T-helper 9 cell (primary cell): ENCODE measurements at places on chromosomes 13 and 19.

GRCh38 chr13:80139196-80139595, 201.7 kb downstream of the SPRY2 start:
- DNase-seq, result no peak

GRCh38 chr13:112693831-112694497, 4.1 kb downstream of the ATP11A start:
- DNase-seq, result no peak

GRCh38 chr19:38211151-38211591, 12.9 kb downstream of the DPF1 start:
- DNase-seq, result no peak

- DNase-seq, result no peak
These were observed 206.3 kb downstream of the FOXO1 start for GRCh38 chr13:40460116-40460515.

- no peak for DNase-seq
These were observed 56.8 kb downstream of the POLR1D start for GRCh38 chr13:27678306-27679040.

DNA sequence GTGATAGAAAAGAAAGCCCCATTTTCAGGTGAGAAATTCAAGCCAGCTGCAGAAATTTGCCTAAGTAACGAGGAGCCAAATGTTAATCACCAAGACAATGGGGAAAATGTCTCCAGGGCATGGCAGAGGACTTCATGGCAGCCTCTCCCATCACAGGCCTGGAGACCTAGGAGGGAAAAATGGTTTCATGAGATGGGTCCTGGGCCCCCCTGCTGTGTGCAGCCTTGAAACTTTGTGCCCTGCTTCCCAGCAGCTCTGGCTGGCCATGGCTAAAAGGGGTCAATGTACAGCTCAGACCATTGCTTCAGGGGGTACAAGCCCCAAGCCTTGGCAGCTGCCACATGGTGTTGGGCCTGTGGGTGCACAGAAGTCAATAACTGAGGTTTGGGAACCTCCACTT, 9.9 kb downstream of the N4BP2L1 start:
- no peak for DNase-seq

GRCh38 chr19:51097166-51097738, 11.0 kb downstream of the CTU1 start:
- peak; percentile 75 for DNase-seq

DNA sequence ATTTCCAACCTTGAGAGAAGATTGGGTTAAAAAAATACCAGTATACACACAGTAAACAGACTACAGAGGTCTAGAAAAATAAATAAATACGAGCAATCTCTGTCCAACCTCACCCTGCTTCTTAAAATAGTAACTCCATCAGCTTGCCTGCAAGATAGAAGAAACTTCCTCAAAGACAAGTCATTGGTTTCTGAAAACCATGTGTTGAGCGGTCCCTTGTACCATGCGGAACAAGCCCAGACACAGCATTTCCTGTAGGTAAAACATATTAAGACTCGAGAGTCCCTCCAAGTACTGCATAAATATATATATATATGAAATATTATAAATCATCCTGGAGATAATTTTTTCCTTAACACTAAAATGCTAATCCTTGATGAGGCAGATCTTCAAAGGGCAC, 157.4 kb downstream of the MZT1 start:
- DNase-seq, result no peak

DNA sequence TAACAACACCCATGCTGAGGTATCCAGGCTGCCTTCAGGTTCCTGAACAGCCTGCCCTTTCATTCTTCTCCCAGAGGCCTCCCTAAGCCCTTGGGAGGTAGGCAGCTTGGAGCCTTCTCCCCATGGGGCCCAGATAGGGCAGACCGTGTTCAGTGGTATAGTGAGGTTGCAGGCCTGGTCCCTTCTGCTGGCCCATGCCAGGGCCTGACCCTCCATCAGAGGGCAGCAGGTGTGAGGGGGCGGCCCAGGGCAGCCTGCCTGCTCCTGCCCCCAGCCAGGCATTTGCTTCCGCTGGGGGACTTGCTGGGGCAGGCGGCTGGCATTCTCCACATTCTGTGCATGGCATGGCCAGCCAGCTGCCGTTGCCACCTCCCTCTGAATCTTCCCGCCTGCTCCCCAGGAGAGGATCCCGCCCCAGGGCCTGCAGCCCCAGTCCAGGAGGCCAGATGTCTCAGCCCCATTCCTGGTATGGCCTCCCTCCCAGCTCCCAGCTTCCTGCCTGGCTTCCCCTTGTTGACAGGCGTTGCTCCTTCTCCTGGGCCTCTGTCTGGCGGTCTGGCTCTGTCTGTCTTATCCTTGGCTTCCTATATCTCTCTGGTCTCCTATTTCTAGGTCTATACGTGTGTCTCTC, 8.9 kb downstream of the CIC start:
- no peak for DNase-seq

GRCh38 chr13:37667702-37668101, 69.1 kb upstream of the POSTN start:
- DNase-seq, result no peak

GRCh38 chr19:39334444-39334976, 1.3 kb downstream of the GMFG start:
- DNase-seq, result no peak

DNA sequence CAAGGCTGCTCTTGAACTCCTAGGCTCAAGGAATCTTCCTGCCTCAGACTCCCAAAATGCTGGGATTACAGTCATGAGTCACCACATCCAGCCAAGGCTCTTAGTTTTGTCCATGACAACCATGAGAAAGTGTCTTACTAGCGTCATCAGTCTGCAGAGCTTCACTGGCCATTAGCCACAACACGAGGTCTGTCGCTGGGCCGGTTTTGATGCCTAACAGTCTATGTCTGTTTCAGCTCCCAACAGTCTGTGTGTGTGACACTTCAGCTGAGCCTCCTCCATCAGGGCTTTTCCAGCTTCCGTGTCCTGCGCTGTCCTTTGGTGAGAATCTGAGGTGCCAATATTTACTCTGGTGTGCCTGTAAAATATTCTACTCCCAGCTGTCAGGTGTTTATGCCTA, 47.6 kb downstream of the CEP89 start:
- DNase-seq, result no peak

DNA sequence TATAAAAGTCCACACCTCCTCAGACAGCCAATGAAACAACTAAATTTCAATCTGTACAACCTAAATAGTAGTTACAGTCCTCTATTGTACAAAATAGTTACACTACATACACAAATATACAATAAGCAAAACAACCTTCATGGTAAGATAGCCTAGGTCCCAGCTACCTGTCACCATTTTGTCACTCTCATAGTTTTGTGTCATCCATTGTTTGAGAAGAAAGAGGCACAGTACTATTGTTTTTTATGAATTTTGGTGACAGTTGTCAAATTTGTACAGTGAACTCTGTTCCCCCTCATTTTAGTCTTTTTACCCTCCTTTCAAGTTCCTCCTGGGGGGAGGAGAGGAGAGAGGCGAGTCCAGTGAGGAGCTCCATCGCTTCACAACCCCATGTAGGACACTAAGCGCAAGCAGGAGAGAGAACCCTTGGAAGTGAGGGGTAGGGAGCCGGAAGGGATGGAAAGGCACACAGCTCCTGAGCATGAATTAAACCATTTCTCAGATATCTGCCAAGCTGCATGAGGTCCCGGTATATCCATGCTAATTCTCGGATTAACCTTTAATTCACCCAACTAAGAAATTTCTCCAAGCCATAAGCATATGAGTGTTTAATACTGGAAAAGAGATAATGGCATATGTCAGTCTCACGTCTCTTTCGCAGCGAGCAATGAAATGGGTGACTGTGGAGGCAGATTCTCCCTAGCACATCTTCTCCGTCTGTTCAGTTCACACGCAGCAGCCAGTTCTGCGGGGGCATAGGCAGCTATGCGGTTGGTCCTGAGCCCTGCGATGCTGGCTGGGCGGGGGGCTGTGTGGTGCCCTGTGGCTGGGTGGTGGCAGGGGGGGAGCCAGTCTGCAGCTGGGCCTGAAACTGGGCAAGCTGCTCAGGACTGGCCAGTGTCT, 60.5 kb downstream of the SERP2 start:
- DNase-seq, result no peak

DNA sequence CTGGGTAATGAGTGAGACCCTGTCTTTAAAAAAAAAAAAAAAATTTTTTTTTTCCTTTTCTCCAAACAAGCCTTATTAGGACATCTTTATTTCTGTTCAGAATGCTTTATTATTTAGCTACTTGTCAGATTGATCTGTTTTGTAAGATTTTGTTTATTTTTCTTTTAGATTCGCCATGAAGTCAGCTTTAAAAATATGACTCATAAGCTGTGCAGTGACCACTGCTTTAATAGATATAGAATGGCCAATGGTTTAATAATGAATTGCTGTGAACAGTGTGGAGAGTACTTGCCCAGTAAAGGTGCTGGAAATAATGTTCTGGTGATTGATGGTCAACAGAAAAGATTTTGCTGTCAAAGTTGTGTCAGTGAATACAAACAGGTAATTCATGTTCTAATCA, 47.7 kb downstream of the ZMYM2 start:
- DNase-seq, result no peak

GRCh38 chr13:35793823-35794222, 317.3 kb upstream of the MAB21L1 start:
- no peak for DNase-seq

GRCh38 chr19:3803986-3804385, 17.8 kb upstream of the MATK start:
- no peak for DNase-seq

DNA sequence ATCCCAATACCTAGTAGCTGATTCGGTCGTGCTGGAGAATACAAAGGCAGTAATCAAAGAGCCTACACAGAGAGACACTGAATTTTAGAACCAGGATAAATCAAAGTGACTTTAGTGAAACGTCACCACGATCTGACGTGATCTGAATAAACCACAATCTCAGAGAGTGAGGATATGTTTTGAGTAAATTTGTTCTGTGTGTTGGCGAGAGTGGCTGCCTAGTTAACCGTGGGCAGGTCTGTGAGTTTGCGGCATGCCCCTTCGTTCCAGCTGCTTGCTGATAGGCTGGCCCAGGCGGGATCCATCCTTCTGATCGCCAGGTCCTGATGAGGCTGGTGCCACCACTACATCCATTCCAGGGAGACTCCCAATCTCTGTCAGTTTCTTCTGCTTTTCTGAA, 40.4 kb downstream of the LRCH1 start:
- DNase-seq, result peak; percentile 9

GRCh38 chr19:14337510-14337909, 43.7 kb upstream of the ADGRE5 start:
- peak; percentile 28 for DNase-seq

GRCh38 chr13:49439609-49440008, 4.3 kb downstream of the CAB39L start:
- no peak for DNase-seq

- DNase-seq, result no peak
These were observed 7.0 kb upstream of the LSM14A start for GRCh38 chr19:34165295-34165738.

- no peak for DNase-seq
These were observed 220.7 kb downstream of the MZT1 start for GRCh38 chr13:72506706-72507105.

GRCh38 chr19:17584132-17584531, 28.7 kb downstream of the COLGALT1 start:
- DNase-seq, result no peak

DNA sequence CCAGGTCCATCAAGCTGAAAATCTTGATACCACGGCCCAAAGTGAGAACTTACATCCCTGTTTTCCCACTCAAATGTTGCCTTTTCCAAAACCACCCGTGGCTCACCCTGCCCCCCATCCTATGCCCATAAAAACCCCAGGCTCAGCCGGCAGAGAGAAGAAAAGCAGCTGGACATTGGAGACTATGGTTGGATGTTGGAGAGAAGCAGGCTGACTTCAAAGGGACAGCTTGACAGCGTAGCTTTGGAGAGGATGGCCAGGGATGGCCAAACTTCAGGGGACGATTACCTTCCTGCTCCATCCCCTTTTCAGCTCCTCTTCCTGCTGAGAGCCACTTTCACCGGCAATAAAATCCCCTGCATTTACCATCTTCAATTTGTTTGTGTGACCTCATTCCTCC, 3.5 kb upstream of the ZNF792 start:
- DNase-seq, result no peak

- DNase-seq, result no peak
These were observed 492.6 kb downstream of the COG6 start for GRCh38 chr13:40148101-40148500.

GRCh38 chr13:99206873-99207272, 6.2 kb downstream of the UBAC2 start:
- no peak for DNase-seq

GRCh38 chr19:18408053-18408476, 10.6 kb upstream of the LRRC25 start:
- DNase-seq, result no peak

- DNase-seq, result no peak
These were observed 11.0 kb downstream of the FUZ start for GRCh38 chr19:49801966-49802661.

GRCh38 chr13:65679240-65679639, 1550.9 kb downstream of the PCDH9 start:
- no peak for DNase-seq

GRCh38 chr19:3543150-3544057, 4.4 kb downstream of the TEKTIP1 start:
- DNase-seq, result no peak

DNA sequence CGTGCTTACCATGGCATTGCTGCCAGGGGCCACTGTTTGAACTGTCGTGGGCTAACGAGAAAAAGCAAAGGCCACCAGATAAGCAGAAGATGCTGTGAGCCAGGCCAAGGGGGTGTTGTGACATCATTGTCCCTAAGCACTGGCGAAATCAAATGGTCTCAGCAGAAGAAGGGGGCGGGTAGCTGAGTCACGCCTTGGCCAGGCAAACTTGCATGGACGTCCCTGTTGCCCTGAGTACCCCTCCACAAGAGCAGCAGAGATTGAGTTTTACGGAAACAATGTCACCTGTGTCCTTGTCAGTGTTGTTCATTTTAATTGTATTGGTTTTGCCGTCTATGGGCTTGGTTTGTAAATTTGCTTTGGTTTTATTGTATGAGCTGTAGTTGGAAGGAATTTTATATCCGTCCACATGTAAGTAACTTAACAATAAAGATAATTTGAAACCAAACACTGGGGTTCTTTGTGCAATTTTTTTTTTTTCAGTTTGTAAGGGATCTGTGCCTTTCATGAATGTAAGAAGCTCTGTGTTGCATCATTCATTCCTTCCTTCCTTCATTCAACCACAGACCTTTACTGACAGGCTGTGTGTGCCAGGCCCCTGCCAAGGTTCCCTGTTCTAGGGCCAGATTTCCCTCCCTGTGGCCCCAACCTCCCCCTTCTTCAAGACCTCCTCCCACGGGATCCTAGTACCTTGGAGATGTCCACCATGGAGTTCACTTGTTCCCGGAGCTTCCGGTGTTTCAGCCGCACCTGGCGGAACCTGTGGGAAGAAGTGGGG, 12.3 kb downstream of the KCNN4 start:
- no peak for DNase-seq
